ENCODE measurements at places on chromosomes 7 and 10.

GRCh38 chr10:66838656-66839055, 87.2 kb upstream of the LRRTM3 start:
- no peak for DNase-seq

- no peak for DNase-seq
Measured at GRCh38 chr7:131935180-131935579, 378.8 kb upstream of the PODXL start.

- DNase-seq = no peak
Measured at GRCh38 chr7:50806143-50806542, 23.4 kb upstream of the GRB10 start.

DNA sequence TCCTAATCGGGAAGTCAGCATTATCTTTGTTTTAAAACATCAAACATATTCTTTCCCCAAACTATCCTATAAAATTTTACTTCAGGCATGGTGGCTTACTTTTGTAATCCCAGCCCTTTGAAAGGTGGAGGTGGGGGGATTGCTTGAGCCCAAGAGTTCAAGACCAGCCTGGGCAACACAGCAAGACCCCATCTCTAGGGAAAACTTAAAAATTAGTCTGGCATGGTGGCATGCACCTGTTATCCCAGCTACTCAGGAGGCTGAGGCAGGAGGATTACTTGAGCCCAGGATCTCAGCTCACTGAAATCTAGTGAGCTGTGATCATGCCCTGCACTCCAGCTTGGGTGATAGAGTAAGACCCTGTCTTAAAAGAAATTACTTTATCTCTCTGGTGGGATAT, 4.9 kb downstream of the CLDN12 start:
- no peak for DNase-seq

DNA sequence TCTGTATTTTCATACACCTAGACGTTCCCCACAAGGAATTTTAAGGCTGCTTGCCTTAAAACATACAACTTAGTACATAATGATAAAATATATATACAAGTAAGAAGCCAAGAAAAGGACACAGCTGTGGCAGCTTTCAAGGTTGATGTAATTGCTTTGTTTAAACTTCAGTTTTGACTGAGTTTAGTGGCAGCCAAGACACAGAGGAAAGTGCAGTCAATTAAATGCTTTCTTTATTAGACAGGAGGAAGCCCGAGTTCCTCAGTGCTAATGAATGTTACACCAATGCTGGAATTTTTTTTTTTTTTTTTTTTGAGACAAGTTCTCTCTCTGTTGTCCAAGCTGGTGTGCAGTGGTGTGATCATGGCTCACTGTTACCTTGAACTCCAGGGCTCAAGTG, 11.2 kb upstream of the STK31 start:
- no peak for DNase-seq

DNA sequence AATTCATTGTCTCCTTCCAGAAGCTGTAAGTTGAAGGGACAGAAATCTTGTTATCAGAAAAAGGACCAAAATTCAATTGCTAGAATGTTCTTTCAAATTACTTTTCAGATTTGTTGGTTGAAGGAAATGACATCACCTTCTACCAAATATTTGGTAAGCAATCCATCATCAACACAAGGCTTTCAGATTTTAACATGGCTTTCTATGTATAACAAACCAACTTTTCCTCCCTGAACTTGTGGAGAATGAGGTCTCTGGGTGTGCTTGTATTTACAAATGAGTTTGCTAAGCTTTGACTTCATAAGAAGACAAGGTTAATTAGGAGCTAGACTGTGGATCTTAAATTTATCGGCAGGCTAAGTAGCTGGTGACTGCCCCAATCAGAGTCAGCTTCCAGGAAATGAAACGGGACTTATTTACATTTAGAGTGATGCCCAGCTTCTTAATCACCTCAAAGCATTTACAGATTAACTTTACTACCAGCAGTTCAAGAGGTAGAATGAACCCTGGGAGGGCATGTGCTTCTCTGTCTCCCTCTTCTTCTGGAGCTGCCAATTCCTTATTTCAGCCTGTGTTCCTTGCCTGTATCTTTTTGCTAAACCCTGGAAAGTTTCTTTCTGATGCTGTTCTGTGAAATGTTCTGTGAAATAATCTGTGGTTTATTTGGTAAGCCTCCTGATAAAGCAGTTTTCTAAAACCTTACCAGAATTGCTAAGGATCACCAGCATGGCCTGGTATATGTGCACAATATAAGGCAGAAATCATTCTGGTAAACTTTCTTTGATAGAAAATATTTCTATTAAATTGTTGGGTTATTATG, 248.8 kb upstream of the FZD8 start:
- no peak for DNase-seq
